Smooth muscle cell of trachea (primary cell): ENCODE measurements at places on chromosomes 3 and 15. TPM values are rescaled to one million over a fixed set of nuclear protein-coding genes. Genes with fewer than 3 reads are reported as not detected.

The GPR87 gene
- 0.17 and 0.29 TPM in 2 replicates for total RNA-seq

The HIGD2B gene
- total RNA-seq = 0.15 TPM in 1 of 2 replicates, not detected in the other

The NECTIN3 gene
- 73.0 and 75.8 TPM in 2 replicates for total RNA-seq

The CCDC13 gene
- total RNA-seq = 0.29 and 1.2 TPM in 2 replicates

The SLC28A1 gene
- not detected in 2 replicates for total RNA-seq

The CD276 gene
- 170 and 216 TPM in 2 replicates for total RNA-seq

The KCNMB3 gene
- total RNA-seq = 0.50 and 1.0 TPM in 2 replicates

The SCAANT1 gene
- not detected in 2 replicates for total RNA-seq

The CCDC39 gene
- 0.15 and 0.17 TPM in 2 replicates for total RNA-seq

The QARS1 gene
- total RNA-seq = 319 and 442 TPM in 2 replicates

The BOC gene
- 3.3 and 8.6 TPM in 2 replicates for total RNA-seq

The KIF15 gene
- total RNA-seq = 1.3 and 19.1 TPM in 2 replicates

The SCN5A gene
- 0.29 and 1.2 TPM in 2 replicates for total RNA-seq

The ARF4 gene
- 183 and 192 TPM in 2 replicates for total RNA-seq

The ANAPC13 gene
- 115 and 119 TPM in 2 replicates for total RNA-seq

The NEO1 gene
- 16.1 and 17.2 TPM in 2 replicates for total RNA-seq

The CPB1 gene
- not detected in 2 replicates for total RNA-seq
